ENCODE measurements at places on chromosomes 4 and X.

- no peak for DNase-seq
Measured at GRCh38 chr4:87069037-87069742, 134.4 kb downstream of the AFF1 start.

DNA sequence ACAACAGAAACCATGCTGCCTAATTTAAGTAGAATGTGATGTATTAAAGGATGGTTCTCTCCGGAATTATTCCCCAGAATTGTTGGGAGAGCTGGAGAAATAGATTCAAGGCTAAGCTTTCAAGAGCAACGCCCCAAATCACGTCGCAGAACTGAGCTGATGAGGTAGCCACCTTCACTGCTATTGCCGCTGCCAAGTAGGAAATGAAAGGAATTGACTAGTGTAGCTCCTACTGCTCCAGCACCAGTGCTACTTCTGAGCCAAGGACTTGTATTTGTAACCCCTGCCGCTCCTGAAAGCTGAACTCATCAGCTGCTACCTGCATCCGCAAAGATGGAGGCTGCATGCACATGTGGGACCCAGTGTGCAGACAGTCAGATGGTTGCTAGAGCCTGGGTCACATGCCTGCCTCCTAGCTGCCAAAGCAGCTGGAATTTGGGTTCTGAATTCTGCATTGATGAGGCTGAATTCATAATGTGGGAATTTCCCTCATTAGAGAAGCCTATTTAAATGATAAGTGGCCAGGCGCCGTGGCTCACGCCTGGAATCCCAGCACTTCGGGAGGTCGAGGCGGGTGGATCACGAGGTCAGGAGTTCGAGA is 173.9 kb downstream of the PDGFRA start:
- DNase-seq, result no peak

GRCh38 chrX:40434443-40434842 is 146.3 kb upstream of the ATP6AP2 start:
- no peak for DNase-seq

- no peak for DNase-seq
Measured at GRCh38 chrX:41043674-41044345, 41.4 kb upstream of the USP9X start.

- peak; percentile 87 for DNase-seq
Measured at GRCh38 chr4:112327965-112328733, 31.0 kb downstream of the ALPK1 start.

DNA sequence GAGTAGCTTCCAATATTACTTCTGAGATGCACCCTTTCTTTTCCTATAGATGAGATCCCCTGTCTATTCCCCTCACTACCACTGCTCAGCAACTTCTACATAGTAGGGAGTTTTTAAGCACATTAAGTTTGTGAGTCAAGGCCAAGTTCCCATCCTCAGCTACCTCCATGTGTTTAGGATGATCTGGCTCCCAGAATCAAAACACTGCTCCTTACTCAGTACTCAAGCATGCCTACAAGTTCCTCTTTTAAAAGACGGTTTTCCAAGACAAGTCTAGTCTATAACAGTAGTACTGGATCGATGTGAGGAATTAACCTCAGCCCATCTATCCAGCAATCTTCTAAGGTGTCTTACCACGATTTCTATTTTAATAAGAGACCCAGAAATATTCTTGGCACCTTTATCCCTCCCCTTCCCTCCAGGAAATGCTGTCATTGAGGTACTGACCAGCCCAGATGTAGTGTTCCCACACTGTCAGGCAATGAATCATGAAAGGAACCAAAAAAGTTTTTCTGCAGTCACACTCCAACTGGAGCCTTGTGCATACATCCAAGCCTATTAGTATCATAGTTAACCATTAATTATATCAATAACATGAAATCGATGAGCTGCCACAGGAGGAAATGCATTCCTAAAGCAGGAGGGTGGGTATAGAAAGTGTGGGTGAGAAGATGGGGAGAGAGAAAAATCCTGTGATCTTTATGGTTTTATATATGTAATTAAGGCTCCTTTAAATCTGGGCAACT is 29.6 kb downstream of the AREG start:
- DNase-seq, result peak; percentile 6

DNA sequence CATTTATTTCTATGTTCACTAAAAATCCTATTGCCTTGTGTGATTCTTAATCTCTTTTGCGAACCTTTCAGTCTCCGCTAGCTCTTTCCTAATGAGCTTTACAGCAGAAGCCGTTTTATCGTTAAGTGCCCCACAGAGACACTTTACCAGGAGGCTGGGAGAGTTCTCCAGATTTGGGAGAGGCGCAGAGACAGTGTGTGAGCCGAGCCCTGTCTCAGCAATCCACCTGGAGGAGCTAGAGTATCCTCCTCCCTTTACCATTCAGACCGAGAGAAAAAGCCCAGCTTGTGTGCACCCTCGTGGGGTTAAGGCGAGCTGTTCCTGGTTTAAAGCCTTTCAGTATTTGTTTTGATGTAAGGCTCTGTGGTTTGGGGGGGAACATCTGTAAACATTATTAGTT is 54.9 kb upstream of the MTM1 start:
- DNase-seq, result no peak

GRCh38 chr4:83862471-83862870 is 326.6 kb downstream of the GPAT3 start:
- no peak for DNase-seq

DNA sequence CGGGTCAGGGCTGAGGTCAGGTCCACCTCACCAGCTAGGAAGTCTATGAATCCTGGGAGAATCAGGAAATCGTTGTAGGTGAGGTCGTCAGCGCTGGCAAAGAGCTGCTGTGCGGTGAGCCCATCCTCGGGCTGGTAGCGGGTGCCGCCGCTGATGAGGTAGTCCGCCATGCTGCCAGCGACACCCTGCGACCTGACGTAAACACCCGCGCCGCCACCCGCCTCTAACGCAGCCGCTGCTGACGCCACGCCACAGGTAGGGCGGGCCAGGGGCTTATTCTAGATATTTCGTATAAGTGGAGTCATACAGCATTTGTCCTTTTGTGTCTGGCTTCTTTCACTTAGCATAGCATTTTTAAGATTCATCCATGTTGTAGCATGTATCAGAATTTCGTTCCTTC is 220.2 kb upstream of the ATP6AP2 start:
- no peak for DNase-seq

DNA sequence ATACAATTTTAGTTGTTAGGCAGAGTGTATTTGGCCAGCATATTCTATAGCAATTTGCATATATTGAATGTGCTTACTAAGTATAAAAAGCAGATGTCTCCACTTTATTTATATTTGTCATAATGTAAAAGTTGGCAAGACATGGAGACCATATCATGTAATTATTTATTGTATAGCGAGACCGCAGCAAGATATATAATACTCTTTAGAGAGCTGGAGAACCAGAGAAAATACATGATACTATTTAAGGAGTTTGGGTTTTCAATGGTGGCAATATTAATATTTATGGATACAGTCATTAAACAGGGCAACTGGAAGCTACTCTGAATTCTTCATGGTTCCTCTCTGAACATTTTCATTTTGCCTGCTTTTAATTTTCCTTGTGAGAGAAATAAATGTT is 35.0 kb downstream of the INTU start:
- peak; percentile 19 for DNase-seq

DNA sequence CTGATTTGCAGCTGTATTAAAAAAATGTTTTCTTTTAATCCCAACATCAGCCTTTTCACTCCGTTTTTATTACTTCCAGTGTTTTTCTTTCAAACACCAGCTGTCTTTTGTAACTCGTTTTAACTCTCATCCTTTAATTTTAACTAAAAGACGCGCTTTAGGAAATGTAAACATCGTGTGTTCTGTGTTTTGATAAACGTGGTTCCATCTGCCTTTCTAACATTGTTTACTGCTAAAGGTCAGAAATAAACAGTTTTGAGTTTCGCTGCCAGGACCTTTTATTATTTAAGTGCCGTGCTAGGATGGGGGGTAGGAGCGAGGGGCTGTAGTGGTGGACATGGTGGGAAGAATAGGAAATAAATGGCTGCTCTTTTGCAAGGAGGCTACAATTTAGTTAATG is 1.5 kb downstream of the N4BP2 start:
- no peak for DNase-seq

- peak; percentile 78 for DNase-seq
Measured at GRCh38 chrX:119516157-119516702, 48.0 kb downstream of the SLC25A5 start.

DNA sequence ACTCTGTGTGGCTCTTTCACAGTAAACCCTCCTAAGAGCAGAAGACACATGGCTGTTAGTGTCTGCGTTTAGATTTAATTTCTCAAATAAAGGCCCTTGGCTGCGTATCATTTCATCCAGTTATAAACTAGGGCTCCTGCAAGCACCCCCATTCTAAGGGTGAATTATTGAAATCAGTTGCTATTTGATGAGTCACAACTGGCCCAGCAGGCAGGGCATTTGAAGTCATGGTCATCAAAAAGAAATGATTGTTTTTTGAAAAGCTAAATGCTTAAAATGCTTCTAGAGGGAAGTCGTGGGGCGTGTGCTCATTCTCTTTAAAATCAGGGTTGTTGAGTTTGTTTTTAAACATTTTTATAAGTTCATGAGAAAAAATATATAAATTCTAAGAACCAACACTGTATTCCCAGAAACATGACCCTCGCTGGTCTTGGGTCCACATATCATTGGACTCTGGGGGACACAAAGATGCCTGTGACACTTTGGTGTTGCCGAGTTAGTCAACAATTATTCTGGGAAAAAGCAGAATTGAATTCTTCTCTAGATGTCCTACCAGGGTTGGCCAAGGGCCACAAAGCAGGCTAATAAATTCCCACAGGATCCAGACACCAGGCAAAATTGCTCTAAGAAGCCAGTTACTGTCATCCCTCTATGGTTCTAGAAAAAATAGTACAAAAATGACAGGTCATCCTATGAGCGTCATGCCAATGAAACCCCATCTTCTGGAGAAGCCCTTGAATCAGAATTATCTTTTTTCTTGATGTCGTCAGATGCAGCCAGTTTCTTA is 99.5 kb upstream of the MYOZ2 start:
- no peak for DNase-seq

DNA sequence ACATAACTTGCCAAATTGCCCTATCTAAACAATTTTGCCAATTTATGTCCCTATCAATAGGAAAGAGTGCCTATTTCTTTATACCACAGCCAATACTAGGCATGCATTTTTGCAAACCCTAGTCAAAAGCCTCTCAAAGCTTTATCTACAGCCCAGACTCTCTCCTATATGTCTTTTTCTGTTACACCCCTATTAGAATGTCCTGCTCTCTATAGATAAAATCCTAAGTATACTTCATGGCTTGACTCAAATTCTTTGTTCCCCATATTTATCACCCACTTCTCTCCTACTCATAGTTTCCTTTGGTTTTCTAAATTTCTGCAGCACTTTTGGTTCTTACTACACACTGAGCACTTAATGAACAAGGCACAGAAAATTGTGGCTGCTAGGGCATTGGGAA is 38.0 kb downstream of the NUP62CL start:
- no peak for DNase-seq

DNA sequence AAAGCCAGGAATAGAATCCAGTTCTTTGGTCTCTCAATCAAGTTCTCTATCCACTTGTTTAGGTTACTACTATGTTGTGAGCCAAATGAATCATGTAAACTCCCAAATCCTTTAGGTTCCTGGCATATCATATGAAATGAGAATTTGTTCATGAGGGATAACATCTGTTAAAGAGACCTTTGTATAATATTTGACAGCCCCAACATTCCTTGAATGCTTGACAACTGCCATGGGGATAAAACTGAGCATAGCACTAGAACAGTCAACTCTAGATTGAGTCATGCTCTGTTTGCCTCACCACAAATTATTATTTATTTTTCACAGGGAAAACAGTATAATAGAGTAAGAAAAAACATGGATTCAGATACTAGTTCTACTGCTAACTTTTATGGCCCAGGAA is 93.3 kb downstream of the NAA11 start:
- DNase-seq, result no peak

DNA sequence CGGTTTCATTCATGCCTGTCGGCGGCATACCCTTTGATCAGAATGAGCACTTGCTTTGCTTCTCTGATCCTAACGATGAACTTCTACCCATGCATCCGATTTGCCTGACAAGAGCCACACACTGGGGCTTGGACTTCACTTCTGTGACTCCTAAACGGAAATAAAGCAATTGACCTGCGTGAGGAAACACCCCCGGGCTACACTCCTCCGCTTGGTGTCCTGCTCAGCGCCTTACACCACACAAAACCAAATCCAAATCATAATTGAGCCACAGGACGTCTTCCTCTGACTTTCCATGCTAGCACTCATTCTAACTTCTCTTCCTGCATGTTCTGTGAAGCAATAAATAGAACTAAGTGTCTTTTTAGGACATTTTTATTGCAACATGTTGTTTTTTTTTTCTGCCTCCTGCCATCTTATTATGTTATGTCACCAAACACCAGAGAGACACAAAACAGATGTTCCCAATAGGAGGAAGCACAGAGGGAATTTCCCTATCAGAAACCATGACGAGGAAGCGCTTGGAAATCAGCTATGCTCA is 110.8 kb upstream of the FAM9B start:
- DNase-seq, result no peak

DNA sequence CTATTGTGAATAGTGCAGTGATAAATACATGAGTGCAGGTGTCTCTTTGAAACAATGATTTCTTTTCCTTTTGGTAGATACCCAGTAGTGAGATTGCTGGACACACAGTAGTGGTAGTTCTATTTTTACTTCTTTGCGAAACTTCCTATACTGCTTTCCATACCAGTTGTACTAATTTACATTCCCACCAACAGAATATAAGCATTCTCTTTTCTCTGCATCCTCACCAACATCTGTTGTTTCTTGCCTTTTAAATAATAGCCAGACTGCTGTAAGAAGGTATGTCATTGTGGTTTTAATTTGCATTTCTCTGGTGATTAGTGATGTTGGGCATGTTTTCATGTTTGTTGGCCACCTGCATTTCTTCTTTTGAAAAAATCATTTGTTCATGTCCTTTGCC is 105.9 kb downstream of the COL4A6 start:
- DNase-seq, result no peak

DNA sequence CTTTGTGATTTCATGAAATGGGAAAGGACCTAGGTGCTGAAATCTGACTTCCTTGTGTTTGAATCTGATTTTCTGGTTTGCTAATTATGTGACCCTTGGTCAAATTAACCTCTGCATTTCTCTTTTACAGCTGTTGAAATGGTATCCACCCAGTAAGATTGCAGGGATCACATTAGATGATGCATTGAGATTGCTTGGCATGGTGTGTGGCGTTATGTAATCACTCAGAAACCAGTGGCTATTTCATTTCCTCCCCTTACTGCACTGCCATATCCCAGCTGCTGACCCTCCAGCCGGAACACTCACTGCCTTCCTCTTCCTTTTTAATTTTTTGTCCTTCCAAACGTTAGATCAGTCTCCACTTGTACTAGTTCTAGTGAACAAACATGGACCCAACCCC is 79.0 kb downstream of the KLHL8 start:
- DNase-seq, result no peak

GRCh38 chr4:82610041-82610440 is 48.3 kb upstream of the TMEM150C start:
- no peak for DNase-seq

GRCh38 chr4:186081202-186081807 is 12.3 kb downstream of the TLR3 start:
- DNase-seq, result peak; percentile 23

- DNase-seq, result no peak
Measured at GRCh38 chr4:77473509-77473908, 132.1 kb upstream of the CXCL13 start.

All from eye (tissue), 1 donor.